ENCODE measurements at places on chromosomes 1 and 21. TPM values are rescaled to one million over a fixed set of nuclear protein-coding genes. Genes with fewer than 3 reads are reported as not detected.

DNA sequence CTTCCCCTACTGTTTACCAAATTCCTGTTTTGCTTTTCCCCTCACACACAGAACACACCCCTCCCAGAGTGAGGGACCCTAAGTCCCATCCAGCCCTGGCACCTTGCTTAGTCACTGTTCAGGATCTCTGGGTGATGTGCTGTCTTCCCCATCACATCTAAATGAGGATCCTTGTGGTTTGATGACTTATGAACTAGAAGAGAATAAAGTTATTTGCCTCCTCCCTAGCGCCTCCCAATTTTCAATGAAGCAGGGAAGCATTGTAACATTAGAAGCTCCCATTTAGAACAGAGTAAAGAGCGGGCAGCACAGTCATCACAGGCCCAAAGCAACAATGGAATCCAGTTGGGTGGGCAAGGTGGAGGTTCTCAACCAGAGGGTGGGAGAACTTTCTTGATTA is 27.0 kb downstream of the DISC1 start:
- H3K4me1 ChIP-seq: peaks cover 2% of the 10 kb centered on the region
- H3K36me3 ChIP-seq: peaks cover 5% of the 10 kb centered on the region
- H3K4me3 ChIP-seq: no peak overlapping the region
- no peak overlapping the region for H3K27ac ChIP-seq
- DNase-seq: no peak

TMEM52 gene
- 1.8 TPM for total RNA-seq

ZNF281 gene
- total RNA-seq: 34.2 TPM

- no peak for DNase-seq
- H3K27ac ChIP-seq: peak overlapping the region; percentile 45
- H3K4me3 ChIP-seq: no peak overlapping the region
- no peaks in the 10 kb centered on the region for H3K27me3 ChIP-seq
- H3K4me1 ChIP-seq: no peaks in the 10 kb centered on the region
These were observed 32.3 kb downstream of the RCAN1 start for GRCh38 chr21:34582506-34583150.

GRCh38 chr1:45922813-45923212 is 119.4 kb downstream of the MAST2 start:
- DNase-seq: no peak
- H3K4me1 ChIP-seq: peaks cover 13% of the 10 kb centered on the region
- H3K27ac ChIP-seq: no peak overlapping the region
- no peak overlapping the region for H3K4me3 ChIP-seq

- H3K4me3 ChIP-seq: no peak overlapping the region
- DNase-seq: no peak
- H3K27me3 ChIP-seq: no peaks in the 10 kb centered on the region
- no peaks in the 10 kb centered on the region for H3K36me3 ChIP-seq
- H3K27ac ChIP-seq: no peak overlapping the region
These were observed 379.2 kb upstream of the SPAG17 start for GRCh38 chr1:118563981-118564951.

GRCh38 chr1:33985656-33986055 is 121.8 kb downstream of the HMGB4 start:
- peaks cover 37% of the 10 kb centered on the region for H3K27me3 ChIP-seq
- no peak for DNase-seq
- no peak overlapping the region for H3K27ac ChIP-seq
- no peaks in the 10 kb centered on the region for H3K36me3 ChIP-seq
- H3K4me1 ChIP-seq: no peaks in the 10 kb centered on the region
- no peak overlapping the region for H3K4me3 ChIP-seq

GRCh38 chr1:170685166-170685565 is 21.2 kb downstream of the PRRX1 start:
- no peak overlapping the region for H3K4me3 ChIP-seq
- no peaks in the 10 kb centered on the region for H3K4me1 ChIP-seq
- DNase-seq: no peak
- H3K27ac ChIP-seq: no peak overlapping the region
- no peaks in the 10 kb centered on the region for H3K36me3 ChIP-seq

DNA sequence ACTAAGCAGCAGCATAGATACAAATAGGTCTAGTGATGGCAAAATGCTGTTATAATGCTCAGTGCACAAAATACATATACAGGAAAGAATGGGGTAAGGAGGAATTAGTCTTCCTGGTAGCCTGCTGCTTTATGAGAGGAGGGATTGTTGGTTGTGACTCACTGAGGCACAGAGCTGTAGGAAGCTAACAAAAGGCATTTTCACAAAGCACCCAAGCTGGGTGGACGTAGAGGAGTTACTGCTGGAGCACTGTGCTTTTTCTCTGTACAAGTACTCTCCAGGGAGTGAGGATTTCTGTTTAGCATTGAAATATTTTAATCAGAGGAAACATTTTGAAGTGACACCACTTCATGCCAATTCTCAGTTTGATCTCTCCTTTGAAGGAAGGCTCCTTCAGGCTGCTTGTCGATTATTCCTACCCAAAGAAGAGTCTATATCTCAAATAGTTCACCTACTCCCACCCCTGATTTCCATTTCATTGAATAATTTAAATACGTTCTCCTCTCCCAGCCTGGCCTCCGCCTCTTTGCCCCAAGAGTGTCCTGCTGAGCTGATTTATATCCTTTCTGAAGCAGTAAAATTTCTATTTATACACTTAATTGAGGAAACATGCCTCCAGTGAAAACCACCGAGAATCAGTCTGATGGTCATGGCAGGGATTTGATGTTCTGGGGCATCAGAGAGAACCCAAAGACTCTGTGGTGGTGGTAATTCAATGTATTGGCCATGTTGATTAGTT is 271.9 kb downstream of the HHAT start:
- H3K4me1 ChIP-seq: no peaks in the 10 kb centered on the region
- H3K27me3 ChIP-seq: no peaks in the 10 kb centered on the region
- no peak for DNase-seq
- no peak overlapping the region for H3K27ac ChIP-seq

- no peak overlapping the region for H3K4me3 ChIP-seq
- H3K4me1 ChIP-seq: no peaks in the 10 kb centered on the region
- peaks cover 3% of the 10 kb centered on the region for H3K36me3 ChIP-seq
- peaks cover 46% of the 10 kb centered on the region for H3K27me3 ChIP-seq
- peak; percentile 70 for DNase-seq
- H3K27ac ChIP-seq: no peak overlapping the region
These were observed 2.0 kb upstream of the PERM1 start for GRCh38 chr1:983798-984475.

DCDC2B gene
- not detected for total RNA-seq

DNA sequence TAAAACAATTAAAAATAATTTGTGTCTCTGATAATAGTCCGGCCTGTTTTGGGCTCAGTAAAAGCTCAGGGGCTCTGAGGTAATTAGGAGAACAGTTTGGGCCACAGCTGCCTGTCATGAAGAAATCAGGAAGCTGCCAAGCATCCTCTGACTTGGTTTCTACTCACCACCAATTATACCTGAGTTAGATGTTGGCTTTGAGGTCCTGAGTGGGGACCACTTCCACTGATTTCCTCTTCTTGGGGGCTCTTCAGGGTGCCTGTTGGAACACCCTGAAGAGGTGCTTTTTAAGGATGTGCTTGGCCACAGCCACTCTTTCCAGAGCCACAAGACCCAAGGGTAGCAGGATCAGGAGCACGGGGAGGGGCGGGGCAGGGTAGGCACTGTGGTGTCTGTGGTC is 10.9 kb downstream of the SLC6A17 start:
- no peaks in the 10 kb centered on the region for H3K4me1 ChIP-seq
- H3K27me3 ChIP-seq: peaks cover 70% of the 10 kb centered on the region
- no peak overlapping the region for H3K4me3 ChIP-seq
- DNase-seq: no peak

KIF17 gene
- 1.1 TPM for total RNA-seq

DNA sequence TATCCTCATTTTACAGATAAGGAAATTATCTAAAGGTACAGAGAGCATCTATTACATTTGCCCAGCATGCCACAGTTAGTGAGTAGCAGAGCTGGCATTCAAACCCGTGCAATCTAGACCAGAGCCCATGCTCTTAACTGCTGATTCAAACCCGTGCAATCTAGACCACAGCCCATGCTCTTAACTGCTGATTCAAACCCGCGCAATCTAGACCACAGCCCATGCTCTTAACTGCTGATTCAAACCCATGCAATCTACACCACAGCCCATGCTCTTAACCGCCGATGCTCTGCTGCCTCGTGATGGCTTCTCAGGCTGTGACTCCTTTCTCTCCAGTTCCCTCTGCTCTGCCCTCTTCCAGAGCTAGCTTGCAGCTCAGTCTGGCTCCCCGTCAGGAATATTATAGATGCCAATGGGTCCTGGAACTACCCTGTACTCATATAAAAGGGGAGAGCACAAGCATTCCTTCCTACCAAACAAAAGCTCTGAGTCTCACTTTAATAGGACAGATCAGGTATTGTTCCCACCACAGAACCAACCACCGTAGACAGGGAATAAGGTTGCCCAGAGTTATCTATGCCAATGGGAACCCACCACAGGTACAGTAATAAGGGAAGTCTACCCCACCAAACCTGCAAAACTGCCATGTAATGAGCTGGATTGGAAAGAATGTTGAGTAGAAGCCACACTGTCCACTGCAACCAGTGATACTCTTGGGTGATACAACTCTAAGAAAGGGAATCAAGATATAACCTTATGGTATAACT is 78.4 kb downstream of the SMYD3 start:
- no peak overlapping the region for H3K4me3 ChIP-seq
- DNase-seq: no peak
- H3K27ac ChIP-seq: peak overlapping the region; percentile 62
- no peaks in the 10 kb centered on the region for H3K36me3 ChIP-seq
- H3K4me1 ChIP-seq: peaks cover 3% of the 10 kb centered on the region

DNA sequence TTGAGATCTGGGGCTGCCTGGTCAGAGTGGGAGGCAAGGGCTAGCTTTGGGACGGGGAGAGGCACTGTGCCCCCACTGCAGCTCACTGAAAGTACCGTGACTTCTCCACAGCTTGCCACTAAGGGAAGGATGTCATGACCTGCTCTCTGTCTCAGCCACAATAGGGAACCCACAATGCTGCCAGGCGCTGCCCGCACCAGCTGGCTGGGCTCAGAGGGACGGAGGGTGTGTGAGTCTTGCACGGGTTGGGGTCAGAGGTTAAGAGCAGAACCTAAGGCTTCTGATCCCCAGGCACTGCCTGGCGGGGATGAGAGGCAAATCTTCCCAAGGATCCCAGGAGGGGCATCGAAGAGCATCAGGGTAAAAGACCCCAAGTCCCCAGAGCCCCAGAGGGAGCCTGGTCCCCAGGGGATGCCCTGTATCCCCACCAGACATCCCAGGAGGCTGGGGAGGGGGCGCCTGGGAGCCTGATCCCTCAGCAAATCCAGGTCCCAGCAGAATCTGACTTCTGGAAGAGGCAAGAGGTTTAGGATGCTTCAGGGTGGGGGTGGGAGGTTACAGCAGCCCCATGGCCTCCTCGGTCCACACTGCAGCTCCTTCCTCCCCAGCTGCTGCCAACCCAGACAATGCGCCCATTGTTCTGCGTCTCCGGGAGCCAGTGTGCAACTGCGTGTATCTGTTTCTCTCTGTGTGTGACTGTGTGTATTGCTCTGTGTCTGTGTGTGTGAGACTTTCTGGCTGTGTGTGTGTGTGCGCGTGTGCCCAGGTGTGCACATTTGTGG is 2.0 kb upstream of the MARCKSL1 start:
- H3K36me3 ChIP-seq: peaks cover 13% of the 10 kb centered on the region
- H3K27ac ChIP-seq: peak overlapping the region; percentile 87
- H3K4me1 ChIP-seq: peaks cover 29% of the 10 kb centered on the region
- no peak for DNase-seq

GRCh38 chr21:35390013-35390776 is 341.1 kb upstream of the RUNX1 start:
- H3K27ac ChIP-seq: no peak overlapping the region
- H3K4me3 ChIP-seq: no peak overlapping the region
- no peaks in the 10 kb centered on the region for H3K36me3 ChIP-seq

GRCh38 chr1:226309398-226310244 is 657 bp upstream of the LIN9 start:
- no peaks in the 10 kb centered on the region for H3K36me3 ChIP-seq
- H3K27me3 ChIP-seq: peaks cover 11% of the 10 kb centered on the region
- H3K4me3 ChIP-seq: peak overlapping the region; percentile 71
- DNase-seq: no peak

- no peaks in the 10 kb centered on the region for H3K36me3 ChIP-seq
- peaks cover 30% of the 10 kb centered on the region for H3K27me3 ChIP-seq
- no peak overlapping the region for H3K4me3 ChIP-seq
- DNase-seq: no peak
- no peak overlapping the region for H3K27ac ChIP-seq
These were observed 12.6 kb upstream of the PLEKHG5 start for GRCh38 chr1:6503884-6504602.

GRCh38 chr1:116966791-116967190 is 34.8 kb upstream of the CD101 start:
- H3K4me3 ChIP-seq: no peak overlapping the region
- H3K4me1 ChIP-seq: no peaks in the 10 kb centered on the region
- no peak overlapping the region for H3K27ac ChIP-seq
- H3K36me3 ChIP-seq: peaks cover 22% of the 10 kb centered on the region

B3GALT6 gene
- total RNA-seq: 31.9 TPM

DNA sequence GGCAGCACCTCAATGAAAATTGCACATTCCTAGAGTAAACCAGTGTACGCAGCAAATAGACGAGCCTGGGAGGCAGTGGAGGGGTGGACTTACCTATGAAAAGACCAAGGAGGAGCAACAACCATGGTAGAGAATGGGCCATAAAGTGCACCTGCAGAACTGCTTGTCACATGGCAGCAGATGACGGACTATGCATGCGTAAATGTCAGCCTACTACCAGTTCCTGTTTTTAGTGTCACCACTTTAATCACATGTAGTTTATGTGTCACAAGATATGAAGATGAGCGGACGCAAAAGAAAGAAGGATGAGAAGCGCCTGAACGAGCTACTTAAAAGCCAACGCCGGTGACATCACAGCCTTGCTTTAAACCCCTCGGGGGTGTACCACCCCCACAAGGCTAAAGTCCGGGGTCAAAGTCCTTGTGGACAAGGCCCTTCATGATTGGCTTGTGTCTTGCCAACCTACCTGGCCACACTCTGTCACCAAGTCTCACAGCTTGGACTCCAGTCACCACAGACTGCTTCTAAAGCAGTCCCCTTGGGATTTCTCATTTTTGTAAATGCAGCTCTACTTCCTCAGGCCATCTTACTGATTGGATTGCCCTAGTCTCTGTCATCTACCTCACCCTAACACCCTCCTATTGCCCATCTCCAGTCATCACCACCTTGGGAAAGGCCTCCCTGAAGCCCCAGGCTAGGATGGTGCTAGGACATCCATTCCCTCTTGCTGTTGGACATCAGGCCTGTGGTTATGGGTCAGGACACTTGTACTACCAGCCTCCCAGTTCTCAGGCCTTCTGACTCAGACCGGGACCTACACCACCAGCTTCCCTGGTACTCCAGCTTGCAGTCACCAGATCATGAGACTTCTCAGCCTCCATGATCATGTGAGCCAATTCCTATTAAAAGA is 6.0 kb upstream of the LY9 start:
- H3K27ac ChIP-seq: no peak overlapping the region
- no peaks in the 10 kb centered on the region for H3K36me3 ChIP-seq
- no peaks in the 10 kb centered on the region for H3K4me1 ChIP-seq
- no peak for DNase-seq
- H3K27me3 ChIP-seq: no peaks in the 10 kb centered on the region

- peaks cover 3% of the 10 kb centered on the region for H3K27me3 ChIP-seq
- no peak for DNase-seq
- H3K27ac ChIP-seq: no peak overlapping the region
- no peaks in the 10 kb centered on the region for H3K36me3 ChIP-seq
- H3K4me1 ChIP-seq: no peaks in the 10 kb centered on the region
These were observed 273.3 kb downstream of the TNR start for GRCh38 chr1:175470078-175470477.

GRCh38 chr21:14554948-14555347 is 8.8 kb upstream of the SAMSN1 start:
- no peaks in the 10 kb centered on the region for H3K27me3 ChIP-seq
- no peaks in the 10 kb centered on the region for H3K36me3 ChIP-seq
- no peaks in the 10 kb centered on the region for H3K4me1 ChIP-seq
- H3K4me3 ChIP-seq: no peak overlapping the region
